ENCODE measurements at places on chromosomes 3 and 15.

- DNase-seq = no peak
Measured at GRCh38 chr15:89199746-89200145, 21.6 kb downstream of the RLBP1 start.

DNA sequence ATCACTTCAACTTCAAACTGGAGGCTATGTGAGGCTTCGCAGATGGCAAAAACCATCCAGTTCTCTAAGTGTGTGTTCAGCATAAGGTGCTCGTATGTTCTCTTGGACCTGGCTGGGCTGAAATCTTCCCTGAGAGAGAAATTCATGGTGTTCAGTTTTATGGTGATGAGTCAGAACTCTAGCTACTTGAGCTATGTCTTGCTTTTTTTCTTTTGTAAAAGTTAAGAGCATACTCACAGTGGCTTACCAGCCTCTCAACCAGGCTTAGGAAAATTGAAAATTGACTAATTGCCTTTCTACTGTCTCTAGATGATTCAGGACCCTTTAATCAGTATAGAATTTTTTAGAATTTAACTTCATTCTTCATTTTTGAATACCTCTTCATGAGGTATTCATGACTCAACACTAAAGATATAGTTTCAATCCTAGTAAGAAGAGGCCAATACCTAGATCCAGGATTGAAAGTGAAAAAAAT is 617.5 kb downstream of the TBL1XR1 start:
- no peak for DNase-seq

DNA sequence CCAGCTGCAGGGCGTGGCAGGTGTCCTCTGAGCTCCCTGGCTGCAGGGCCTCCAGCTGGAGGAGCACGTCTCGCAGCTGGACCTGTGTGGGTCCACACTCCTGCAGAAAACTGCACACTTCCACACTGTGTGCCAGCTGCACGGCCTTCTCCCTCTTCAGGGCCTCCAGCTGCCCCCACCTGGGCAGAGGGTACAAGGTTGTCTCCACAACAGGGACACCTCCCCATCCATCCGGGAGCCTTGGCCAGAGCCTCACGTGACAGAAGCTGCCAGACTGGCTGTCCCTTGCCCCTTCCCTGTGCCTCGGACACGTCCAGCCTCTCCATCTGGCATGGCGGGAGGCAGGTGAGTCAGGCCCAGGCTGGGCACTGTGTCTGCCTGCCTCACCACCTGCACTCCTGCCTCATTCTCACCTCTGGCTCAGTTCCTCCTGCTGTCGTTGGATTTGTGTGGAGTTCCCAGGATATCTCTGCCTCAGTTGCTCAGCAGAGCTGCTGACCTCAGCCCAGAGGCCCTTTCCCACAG is 14.5 kb downstream of the SPTBN5 start:
- no peak for DNase-seq

- no peak for DNase-seq
Measured at GRCh38 chr3:45465192-45465591, 76.8 kb downstream of the LARS2 start.

DNA sequence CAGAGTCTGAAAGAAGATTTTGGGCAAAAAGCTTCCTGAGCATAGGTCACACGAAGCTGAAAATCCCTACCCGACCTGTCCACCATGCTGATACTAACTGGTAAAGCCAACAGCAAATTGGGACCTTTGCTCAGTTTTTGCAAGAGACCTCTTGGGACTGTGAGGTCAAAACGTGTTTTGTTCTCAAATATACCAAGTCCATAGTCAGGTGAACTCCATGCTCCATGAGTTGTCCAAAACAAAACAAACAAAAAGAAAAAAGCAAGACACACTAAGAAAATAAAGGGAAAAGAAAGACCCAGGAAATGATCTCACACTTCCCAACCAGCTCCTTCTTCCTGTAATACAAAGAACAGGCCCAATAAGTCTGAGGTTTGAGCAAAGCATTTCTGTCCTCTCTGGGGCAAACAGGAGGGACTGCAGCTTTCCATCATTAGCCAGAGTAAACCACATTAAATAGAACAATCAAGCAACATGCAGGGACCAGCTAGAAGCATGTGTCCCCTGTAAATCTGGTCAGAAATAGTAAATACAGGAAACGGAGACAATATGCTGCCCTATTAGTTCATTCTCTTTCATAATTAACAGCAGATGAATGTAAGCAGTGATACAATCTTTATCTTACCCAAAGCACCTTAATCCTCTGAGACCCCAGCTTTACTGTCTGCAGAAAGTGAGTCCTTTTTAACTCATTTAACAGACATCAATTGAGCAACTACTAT is 125.0 kb upstream of the LIPC start:
- DNase-seq = no peak

GRCh38 chr15:52050416-52050815 is 31.4 kb downstream of the MAPK6 start:
- no peak for DNase-seq

DNA sequence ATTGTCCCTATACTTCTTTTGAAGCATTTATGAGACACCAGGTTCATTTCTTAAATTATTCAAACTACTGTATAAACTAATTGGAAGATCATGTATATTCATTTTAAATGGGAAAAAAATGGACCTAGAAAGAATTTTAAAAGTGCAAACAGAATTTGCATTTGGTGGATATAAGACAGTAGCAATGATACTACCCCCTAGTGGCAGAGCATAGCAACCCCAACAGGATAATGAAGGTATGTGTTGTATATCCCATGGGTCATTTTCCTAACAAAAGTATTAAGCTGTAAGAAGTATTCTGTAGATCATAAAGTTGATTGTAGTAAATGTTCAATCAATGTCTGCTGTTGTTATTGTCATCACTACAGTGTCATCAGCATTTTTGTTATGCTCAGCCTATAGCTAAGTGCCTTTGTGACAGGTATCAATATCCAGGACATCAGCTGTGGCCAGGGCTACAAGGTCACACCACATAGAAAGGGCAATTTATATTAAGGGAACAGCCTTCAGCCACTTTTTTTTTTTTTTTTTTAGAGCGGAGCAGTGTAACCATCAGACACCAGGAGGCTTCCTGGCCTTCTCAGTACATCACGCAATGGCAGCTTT is 175.8 kb downstream of the FOXB1 start:
- DNase-seq = peak; percentile 5

- DNase-seq = no peak
Measured at GRCh38 chr15:43085921-43086320, 19.9 kb downstream of the UBR1 start.

- DNase-seq = peak; percentile 59
Measured at GRCh38 chr3:52291508-52292181, 4.0 kb downstream of the GLYCTK start.

GRCh38 chr3:129563850-129564535 is 21.0 kb downstream of the H1-8 start:
- DNase-seq = no peak

- DNase-seq = no peak
Measured at GRCh38 chr3:32283304-32283703, 44.8 kb downstream of the CMTM8 start.

- peak; percentile 25 for DNase-seq
Measured at GRCh38 chr15:67101911-67102598, 36.7 kb downstream of the SMAD3 start.

DNA sequence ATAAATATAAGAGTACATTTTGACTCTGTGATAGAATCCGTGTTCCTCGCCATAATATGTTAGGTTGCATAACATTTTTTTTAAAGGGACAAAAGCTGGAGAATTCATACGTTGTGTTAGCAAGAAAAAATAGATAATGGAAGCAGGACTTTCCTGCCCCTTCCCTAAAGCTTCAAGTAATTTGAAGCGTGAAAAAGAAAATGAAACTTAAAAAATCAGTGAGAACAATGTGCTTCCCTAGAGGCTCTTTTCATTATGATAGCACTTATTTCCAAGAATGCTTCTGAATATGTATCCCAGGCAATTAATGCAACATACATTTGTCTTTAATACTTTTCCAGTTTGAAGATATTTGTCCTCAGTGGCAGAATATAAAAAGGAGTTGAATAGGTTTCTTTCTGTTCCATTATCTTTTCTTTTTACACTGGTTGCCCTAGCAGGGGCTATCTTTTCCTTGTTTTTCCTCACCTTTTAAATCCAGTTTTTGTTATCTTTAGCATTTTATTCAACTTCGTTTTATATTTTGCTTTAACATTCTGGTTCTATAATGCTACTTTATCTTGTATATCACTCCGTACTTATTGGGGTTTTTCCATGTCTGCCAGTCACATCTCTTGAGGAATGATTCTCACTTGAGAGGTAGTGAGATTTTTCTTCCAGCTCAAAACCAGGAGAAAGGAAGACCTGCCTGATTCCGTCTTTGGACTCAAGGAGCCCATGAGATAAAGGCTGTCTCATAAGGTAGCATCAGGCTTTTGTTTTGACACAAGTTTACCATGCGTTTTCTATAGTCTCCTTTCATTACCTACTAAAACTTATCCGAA is 113.8 kb downstream of the MBNL1 start:
- DNase-seq = no peak

DNA sequence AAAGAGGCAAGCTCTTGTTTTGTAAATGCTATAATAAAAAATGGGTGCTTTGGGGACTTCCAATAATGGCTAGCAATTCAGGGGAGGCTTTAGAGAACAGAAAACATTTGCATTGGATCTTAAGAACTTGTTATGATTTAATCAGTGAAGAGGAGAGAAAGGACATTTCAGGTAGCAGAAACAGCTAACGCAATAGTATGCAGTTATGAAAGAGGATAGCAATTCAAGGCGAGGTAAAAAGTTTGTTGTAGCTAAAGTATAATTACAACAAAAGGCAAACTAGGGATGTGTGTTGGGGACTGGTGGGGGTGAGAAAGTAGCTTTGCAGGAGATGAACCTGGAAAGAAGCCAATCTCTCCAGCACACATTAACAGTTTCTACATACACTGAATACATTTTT is 558.7 kb upstream of the SEMA6D start:
- no peak for DNase-seq

DNA sequence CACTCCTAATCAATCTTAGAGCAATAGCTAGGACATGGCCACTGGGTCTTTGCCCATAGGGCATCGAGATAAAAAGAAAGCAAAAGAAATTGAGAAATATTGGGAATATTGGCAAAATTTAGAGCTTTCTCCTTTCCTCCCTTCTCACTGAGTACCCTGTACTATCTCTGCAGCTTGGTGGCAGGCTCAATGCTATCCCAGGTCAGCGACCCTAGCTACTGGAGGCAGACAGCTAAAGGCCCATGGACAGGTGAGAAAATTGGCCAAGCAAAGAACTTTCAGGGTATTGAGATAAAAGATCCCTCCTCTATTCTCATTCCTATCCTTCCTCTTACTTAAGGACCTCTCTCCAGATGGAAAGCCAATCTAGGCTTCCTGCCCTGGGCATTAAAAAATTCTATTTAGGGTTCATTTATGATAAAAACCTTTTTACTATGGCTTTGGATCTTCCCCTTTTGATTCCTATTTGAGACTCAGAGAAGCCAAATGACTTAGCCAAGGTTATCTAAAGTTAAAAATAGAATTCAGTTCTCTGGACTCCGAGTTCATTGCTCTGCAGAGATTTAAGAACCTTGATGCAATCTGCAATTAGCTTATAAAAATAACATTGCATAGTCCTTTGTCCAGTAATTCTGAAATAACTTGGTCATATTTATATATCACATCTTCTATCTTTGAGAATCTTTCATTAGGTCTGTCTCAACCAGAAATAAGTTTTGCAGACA is 75.4 kb downstream of the THRB start:
- DNase-seq = no peak

DNA sequence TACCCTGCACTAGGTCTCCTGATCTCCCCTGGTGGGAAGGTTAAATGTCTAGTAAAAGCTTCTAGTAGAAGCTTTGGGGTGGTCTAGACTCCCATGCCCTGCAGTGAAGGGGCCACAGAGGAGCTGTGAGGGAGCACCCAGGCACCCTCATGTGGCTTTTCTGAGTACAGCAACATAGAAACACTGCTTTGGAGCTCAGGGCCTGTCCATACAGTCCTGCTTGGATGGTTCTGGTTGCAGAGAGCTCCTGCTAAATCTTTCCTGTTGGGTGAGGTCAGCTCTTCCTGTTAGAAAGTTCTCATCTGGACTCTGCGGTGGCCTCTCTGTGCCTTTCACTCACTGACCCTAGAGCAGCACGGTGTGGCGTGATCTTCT is 47.8 kb downstream of the GPD1L start:
- no peak for DNase-seq

- DNase-seq = no peak
Measured at GRCh38 chr15:64731805-64732151, 43.6 kb downstream of the RBPMS2 start.

DNA sequence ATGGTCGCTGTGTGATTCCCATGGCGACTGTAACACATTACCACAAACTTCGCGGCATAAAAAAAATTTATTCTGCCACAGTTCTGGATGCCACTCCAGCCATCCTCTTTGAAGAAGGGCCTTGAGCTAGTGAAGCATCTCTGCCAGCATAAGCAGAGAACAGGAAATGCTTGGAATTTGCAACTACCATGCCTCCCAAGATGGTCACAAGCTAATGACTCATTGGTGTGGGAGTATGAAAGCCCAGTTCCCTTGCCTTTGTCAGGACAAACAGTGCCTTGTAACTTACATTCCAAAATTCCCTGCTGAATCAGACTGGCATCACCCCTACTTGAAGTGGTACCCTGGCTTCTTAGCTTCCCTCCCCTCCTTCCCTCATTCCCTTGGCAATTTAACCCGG is 129.7 kb downstream of the PROS1 start:
- DNase-seq = no peak

- no peak for DNase-seq
Measured at GRCh38 chr15:75033809-75034208, 10.4 kb downstream of the PPCDC start.

GRCh38 chr3:139312959-139313358 is 30.9 kb upstream of the MRPS22 start:
- no peak for DNase-seq

DNA sequence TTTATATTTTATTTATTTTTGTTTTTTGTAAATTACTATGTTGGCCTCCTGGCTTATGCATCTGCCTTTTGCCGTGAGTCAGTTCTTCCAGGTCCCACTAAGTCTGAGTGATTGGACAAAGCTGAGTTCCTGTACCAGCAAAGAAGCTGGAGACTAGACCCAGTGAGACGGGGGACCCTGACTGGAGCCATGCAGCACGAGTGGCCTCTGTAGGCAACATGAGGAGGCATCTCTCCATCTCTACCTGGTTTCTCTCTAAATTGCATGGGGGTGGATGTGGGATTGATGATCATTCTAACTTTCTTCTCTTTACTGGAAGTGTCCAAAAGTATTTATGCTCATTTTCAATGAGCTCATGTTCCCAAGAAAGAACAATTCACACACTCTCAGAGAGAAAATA is 155.3 kb upstream of the MRPL3 start:
- DNase-seq = no peak

- DNase-seq = no peak
Measured at GRCh38 chr3:142022381-142022780, 127.0 kb downstream of the TFDP2 start.

- DNase-seq = no peak
Measured at GRCh38 chr3:125110016-125110875, 54.4 kb upstream of the HEG1 start.

GRCh38 chr3:110810356-110810755 is 261.3 kb upstream of the NECTIN3 start:
- DNase-seq = no peak

- DNase-seq = no peak
Measured at GRCh38 chr15:56906766-56907165, 11.7 kb upstream of the TCF12 start.

GRCh38 chr3:14957925-14958324 is 10.5 kb downstream of the NR2C2 start:
- no peak for DNase-seq

All from CD4-positive, alpha-beta T cell treated with Interferon alpha-2 for 1 hour (primary cell).